ENCODE measurements at places on chromosomes 2 and 18. TPM values are rescaled to one million over a fixed set of nuclear protein-coding genes. Genes with fewer than 3 reads are reported as not detected.

DNA sequence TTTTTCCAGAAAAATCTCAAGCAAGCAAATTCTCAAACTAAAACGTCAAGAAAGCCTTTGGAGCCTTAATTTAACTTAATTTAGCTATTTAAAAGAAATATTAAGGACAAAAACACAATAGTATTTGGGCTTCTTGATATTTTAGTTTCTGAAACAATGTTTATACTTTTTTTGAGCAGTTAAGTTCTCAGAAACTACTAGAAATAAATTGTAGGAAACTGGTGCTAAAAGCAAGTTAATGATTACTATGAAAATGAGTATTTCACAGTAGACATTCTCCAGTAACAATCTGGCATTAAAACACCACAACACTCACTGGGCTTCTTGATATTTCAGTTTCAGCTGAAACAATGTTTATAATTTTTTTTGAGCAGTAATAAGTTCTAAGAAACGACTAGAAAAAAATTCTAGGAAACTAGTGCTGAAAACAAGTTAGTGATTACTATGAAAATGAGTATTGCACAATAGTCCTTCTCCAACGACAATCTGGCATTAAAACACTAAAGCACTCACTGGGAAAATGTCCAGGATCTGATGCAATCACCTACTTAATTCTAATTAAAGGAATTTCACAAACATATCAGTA lies 45.1 kb downstream of the TRAK2 start:
- no peaks in the 10 kb centered on the region for H3K36me3 ChIP-seq
- no peak overlapping the region for H3K4me3 ChIP-seq
- H3K27me3 ChIP-seq, result no peaks in the 10 kb centered on the region

DNA sequence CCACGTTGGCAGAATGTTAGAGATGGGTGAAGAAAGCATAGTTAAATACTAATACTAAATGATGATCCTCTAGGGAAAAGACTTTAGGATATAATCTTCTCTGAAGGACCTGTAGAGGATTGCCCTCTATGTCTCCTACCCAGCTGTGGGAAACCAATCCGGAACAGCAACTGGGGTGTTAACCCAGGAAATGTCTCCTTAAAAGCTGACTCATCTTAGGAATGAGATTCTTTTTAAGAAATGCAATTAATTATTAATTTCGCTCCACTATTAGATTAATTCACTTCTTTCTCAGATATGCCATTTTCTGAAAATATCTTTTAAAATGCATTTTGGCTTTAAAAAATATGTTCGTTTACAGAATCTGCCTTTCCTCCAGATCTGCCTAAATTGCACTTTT lies 7.4 kb downstream of the SCN3A start:
- no peak overlapping the region for H3K27ac ChIP-seq
- no peak for DNase-seq
- H3K4me1 ChIP-seq, result no peaks in the 10 kb centered on the region
- peaks cover 89% of the 10 kb centered on the region for H3K27me3 ChIP-seq

DNA sequence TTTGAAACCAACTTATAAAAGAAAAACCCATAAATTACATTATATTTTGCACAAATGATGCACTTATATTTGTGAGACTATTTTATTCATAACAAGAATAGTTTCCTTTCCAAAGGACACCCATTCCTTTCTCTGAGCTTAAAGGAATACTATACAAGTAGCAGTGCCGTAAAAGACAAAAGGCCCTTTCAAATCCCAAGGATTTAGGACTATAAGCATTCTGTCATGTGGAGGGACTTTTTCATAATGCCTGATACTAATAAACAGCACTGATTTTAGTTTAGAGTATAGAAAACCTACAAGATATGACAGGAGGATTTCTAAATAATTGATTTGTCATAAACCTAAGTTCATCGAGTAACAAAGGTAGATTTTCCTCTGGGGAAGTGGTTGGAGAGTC lies 1134.2 kb upstream of the ZEB2 start:
- H3K27me3 ChIP-seq, result no peaks in the 10 kb centered on the region
- no peak for DNase-seq
- no peak overlapping the region for H3K27ac ChIP-seq
- no peaks in the 10 kb centered on the region for H3K36me3 ChIP-seq

DNA sequence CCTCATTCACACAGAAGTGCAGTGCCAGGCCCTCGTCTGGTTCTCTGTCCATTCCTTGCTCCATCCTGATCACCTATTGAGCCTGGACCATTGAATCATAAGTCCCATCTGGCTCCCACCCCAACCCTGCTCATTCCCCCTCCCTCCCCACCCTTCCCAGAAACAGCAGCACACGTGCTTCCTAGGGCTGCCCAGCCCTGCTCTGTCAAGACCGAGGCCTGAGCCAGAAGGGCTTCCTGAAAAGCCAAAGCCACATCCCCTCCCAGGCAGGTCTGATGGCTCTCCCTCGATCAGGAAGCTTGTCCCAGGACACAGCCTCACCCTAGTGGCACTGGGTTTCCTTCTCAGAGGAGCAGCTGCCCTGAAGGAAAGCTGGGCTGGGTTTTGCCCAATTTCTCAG lies 79.8 kb upstream of the FZD7 start:
- peaks cover 6% of the 10 kb centered on the region for H3K4me1 ChIP-seq
- no peaks in the 10 kb centered on the region for H3K36me3 ChIP-seq
- H3K27ac ChIP-seq, result no peak overlapping the region
- H3K4me3 ChIP-seq, result no peak overlapping the region
- peaks cover 27% of the 10 kb centered on the region for H3K27me3 ChIP-seq

- no peak for DNase-seq
- peaks cover 21% of the 10 kb centered on the region for H3K4me1 ChIP-seq
- no peak overlapping the region for H3K4me3 ChIP-seq
- H3K27me3 ChIP-seq, result no peaks in the 10 kb centered on the region
- H3K27ac ChIP-seq, result no peak overlapping the region
- peaks cover 5% of the 10 kb centered on the region for H3K36me3 ChIP-seq
Observed at GRCh38 chr2:65541773-65542172, 109.4 kb upstream of the SPRED2 start.

DNA sequence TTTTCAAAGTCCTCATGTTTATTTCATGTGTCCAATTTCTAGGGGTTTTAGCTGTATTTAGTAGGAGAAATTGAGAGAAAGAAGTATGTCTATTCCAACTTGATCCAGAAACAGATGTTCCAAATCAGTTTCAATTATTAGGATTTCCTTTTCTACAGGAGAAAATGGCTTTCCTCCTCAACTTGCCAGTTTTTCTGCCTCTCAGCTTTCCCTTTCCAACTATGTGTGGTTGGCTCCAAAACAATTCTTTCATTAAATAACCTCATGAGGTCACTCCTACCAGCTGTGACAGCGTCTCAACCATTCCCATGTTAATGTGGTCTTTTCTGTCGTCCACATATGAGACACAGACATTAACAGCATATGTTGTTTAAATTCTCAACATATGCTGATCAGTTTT lies 13.1 kb downstream of the XIRP2 start:
- peaks cover 46% of the 10 kb centered on the region for H3K27me3 ChIP-seq
- H3K4me1 ChIP-seq, result no peaks in the 10 kb centered on the region
- no peak for DNase-seq
- no peaks in the 10 kb centered on the region for H3K36me3 ChIP-seq
- H3K27ac ChIP-seq, result no peak overlapping the region

DNA sequence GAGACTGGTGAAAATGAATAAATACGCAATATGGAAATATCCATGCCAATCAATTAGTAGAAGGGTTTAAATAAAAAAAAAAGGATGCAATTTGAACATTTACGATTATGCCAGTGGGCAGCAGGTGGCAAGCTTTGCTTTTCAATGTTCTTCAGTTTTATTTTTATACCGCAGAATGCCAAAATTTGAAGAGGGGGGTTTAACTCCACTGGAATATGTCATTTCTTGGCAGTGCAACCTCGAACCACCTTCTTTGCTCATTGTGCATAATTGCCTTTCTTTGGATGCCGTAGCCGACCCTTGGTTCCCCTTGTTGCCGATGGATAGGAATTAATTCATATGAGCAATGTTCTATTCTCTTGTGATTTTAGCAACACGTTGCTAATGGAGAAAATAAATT lies 88.0 kb downstream of the LTBP1 start:
- no peaks in the 10 kb centered on the region for H3K4me1 ChIP-seq
- H3K4me3 ChIP-seq, result no peak overlapping the region
- DNase-seq, result peak; percentile 44
- H3K27me3 ChIP-seq, result no peaks in the 10 kb centered on the region
- H3K27ac ChIP-seq, result no peak overlapping the region
- no peaks in the 10 kb centered on the region for H3K36me3 ChIP-seq

DNA sequence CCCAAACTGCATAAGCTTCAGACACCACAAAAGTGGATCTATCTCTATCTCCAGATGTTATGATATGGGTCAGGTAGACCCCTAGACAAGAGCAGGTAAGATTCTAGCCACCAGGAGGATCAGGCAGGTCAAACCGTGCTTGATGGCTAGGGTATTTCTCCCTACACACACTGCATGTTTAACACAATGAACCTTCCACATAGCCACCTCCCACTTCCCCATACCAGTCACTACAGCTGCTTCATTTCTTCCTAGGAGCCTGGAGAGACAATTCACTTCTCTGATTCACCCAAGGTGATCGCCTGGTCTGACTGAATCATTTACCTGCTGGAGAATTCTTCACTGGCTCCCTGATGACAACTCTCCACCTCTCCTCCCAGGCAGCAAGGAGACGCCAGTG lies 66.0 kb upstream of the MYCN start:
- H3K27ac ChIP-seq, result no peak overlapping the region
- no peaks in the 10 kb centered on the region for H3K27me3 ChIP-seq
- H3K4me1 ChIP-seq, result no peaks in the 10 kb centered on the region

DNA sequence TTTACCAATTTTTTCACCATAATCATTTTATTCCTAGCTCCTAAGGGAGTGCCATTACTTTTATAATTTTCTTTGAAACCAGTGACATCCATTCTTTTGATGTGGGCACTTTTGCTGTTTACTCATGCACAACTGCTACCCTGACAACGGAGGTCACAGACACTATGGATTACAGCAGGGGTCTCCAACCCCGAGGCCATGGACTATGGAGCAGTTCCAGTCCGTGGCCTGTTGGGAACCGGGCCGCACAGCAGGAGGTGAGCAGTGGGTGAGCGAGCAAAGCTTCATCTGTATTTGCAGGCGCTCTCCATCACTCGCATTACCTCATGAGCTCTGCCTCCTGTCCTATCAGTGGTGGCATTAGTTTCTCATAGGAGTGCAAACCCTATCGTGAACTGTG lies 34.6 kb downstream of the PRPF40A start:
- H3K27me3 ChIP-seq, result no peaks in the 10 kb centered on the region
- H3K27ac ChIP-seq, result no peak overlapping the region
- peaks cover 35% of the 10 kb centered on the region for H3K36me3 ChIP-seq
- H3K4me3 ChIP-seq, result no peak overlapping the region
- DNase-seq, result no peak

DNA sequence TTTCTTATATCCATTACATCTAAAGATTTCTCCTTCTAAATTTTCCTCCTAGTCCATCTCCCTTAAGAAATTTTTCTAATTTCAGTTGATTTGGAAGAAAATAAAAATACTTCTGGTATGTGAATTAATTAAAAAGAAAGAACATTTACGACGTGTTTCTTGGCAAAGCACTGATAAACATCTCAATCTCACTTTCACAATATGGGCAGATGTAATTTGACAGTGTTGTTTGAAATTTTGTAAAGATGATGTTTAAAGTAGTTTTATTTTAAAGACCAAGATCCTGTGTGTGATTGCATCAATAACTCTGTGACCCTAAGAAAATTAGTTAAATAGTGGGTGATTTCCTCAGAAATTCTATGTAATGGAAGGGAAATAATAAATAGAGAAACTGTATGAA lies 510.0 kb downstream of the PARD3B start:
- H3K4me1 ChIP-seq, result no peaks in the 10 kb centered on the region
- no peak overlapping the region for H3K4me3 ChIP-seq
- peaks cover 6% of the 10 kb centered on the region for H3K36me3 ChIP-seq

DNA sequence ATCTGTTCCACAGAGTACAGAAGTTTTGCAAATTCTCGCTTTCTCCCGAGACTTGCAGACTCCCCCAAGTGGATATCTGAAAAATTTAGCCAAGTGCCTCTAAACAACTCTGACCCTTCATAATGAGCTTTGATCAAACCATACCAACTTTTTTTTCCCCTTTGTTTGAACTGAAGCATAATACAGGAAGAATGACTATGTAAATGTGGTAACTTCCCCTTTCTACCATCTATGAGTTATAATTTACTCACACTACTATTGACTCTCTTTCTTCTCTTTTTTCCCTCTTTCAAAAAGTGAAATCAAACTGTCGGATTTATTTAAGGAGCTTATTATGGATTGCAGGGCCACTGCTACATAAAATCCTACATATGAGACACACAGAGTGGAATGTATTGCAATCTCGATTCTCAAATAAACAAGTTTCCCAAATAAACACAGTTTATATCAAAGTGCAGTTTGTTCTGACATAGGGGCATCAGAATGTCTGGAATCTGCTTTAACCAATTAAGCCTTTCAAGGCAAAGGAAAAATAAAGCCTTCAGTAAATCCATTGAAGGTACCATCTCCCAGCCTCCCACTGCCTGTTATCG lies 1.4 kb upstream of the ZNF804A start:
- H3K27ac ChIP-seq, result no peak overlapping the region
- no peaks in the 10 kb centered on the region for H3K27me3 ChIP-seq
- H3K36me3 ChIP-seq, result no peaks in the 10 kb centered on the region

DNA sequence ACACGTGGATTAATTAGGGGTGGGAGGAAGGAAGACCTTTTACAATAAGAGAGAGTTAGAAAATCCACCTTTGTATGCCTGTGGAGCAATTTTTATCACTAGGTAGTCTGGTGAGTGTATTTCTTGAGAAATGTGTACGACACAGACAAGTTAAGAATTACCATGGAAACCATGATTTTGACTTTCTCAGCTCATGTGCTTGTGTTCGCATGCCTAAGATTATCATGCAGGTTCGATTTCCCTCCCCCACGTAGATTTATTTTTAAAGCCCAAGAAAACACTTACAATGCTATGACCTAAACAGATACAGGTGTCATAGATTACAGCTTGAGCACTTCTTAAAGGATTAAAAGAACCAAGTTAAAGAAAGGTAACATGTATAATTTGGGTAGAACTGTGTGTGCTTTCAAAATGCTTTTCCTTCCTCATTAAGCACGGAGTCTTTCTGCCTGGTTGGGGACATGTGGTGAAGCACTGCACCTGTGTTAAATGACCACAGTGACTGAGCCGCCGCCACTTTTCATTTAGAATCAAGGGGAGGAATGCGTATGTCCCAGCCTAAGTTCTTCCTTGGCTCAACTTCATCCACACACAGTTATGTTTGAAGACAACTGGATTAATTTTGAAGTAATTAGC lies 16.6 kb downstream of the SERTAD2 start:
- no peak overlapping the region for H3K27ac ChIP-seq
- no peak overlapping the region for H3K4me3 ChIP-seq
- peaks cover 36% of the 10 kb centered on the region for H3K36me3 ChIP-seq

GRCh38 chr2:204706939-204707338 lies 161.7 kb downstream of the PARD3B start:
- no peak overlapping the region for H3K27ac ChIP-seq
- H3K36me3 ChIP-seq, result no peaks in the 10 kb centered on the region
- H3K27me3 ChIP-seq, result no peaks in the 10 kb centered on the region

- H3K4me3 ChIP-seq, result no peak overlapping the region
- H3K36me3 ChIP-seq, result peaks cover 16% of the 10 kb centered on the region
- H3K27me3 ChIP-seq, result no peaks in the 10 kb centered on the region
- peaks cover 9% of the 10 kb centered on the region for H3K4me1 ChIP-seq
- no peak overlapping the region for H3K27ac ChIP-seq
Observed at GRCh38 chr2:206189691-206190090, 30.0 kb downstream of the EEF1B2 start.

- no peak overlapping the region for H3K27ac ChIP-seq
- peaks cover 14% of the 10 kb centered on the region for H3K4me1 ChIP-seq
- H3K36me3 ChIP-seq, result peaks cover 26% of the 10 kb centered on the region
Observed at GRCh38 chr2:173271825-173272224, 82.8 kb upstream of the CDCA7 start.

Gene MEMO1
- 54.6 TPM for total RNA-seq

Gene ALK
- total RNA-seq, result not detected

Gene UBXN2A
- 13.6 TPM for total RNA-seq

Gene CFC1
- total RNA-seq, result not detected

Gene FAM210A
- 31.2 TPM for total RNA-seq

Gene REG3A
- total RNA-seq, result not detected

Gene CENPA
- total RNA-seq, result 19.7 TPM

Gene G6PC2
- not detected for total RNA-seq
